CD4-positive, alpha-beta T cell treated with Interferon gamma for 1 hour (primary cell): ENCODE measurements at places on chromosomes 1 and 21.

- no peak for DNase-seq
These were observed 16.0 kb downstream of the DNAJC16 start for GRCh38 chr1:15542388-15543250.

- no peak for DNase-seq
These were observed 96.6 kb downstream of the DISC1 start for GRCh38 chr1:231723146-231723545.

DNA sequence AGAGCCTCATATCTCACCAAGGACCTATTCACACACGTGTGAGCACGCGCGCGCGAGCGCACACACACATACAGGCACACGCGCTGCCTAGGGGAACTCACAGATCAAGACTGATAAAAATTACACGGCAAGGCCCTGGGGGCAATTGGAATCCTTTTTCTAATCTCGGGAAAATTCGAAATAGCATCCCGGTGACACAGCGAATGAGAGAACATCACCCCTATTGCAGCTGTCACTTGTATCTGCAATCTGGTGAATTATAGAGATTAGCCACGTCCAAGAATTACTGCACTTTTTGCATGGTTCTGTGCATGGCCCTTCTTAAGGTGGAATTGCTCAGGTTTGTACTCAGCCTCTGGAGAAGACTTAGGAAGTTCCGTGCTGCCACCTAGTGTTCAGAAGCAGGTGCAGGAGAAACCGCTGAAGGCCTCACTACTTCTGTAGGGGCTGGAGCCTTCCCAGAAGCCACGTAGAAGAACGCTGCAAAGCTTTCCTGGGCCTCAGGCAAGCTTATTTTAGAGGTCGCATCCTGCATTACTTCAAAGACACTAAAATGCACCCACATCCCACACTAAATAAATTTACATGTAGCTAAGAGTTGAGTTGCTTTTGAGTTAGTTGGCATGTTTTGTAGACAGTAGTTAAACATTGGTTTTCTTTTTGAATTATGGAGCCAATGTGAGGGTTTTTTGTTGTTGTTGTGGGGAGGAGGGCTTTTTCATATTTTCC, 229.2 kb upstream of the CAMK1G start:
- peak; percentile 22 for DNase-seq

DNA sequence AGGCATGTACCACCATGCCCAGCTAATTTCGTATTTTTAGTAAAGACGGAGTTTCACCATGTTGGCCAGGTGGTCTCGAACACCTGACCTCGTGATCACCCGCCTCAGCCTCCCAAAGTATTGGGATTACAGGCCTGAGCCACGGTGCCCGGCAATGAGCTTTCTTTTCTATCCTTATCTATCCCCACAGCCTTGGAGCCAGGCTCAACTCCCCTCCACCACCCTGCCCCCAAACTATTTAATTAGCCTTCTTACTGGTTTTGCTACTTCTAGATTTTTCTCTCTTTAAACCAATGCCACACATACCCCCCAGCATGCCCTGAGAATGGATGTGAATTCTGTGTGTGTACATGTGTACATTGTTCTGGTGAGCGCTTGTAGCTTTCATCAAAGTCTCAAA, 5.7 kb upstream of the VANGL2 start:
- no peak for DNase-seq

DNA sequence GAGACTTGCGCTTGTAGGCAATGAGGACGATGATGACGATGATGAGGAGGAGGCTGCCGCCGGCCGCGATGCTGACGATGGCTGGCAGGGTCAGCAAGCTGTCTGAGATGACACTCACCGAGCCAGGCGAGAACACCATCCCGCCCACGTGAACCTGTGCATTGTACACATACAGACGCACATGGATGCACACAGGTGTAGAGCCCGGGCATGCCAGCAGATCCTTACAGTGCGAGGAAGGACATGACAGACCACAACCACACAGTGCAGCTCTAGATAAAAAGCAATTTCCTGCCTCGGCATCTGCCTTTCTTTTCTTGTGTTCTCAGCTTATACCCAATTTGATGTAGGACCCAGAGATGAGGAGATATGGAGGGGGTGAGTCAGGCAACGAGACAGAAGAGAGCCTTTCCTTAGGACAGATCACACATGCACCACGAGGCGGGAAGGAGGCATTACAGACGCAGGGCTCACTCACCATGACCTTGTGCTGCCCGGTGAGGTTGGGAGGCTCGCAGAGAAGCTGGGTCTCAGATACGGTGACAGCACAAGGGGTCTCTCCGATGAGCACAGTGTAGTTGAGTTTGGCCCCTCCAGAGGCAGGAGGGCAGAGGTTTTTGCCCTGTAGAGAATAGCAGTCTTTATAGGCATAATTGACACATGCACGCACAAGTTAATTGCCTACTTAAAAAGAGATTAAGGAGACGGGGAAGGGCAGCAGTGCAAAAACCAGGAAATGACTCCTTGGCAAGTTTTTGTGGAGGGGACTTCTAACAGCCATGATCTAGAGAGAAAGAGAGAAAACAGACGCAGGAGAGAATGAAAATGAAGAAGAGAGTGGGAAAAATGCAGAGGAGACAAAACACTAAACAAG, 133.9 kb upstream of the CD34 start:
- no peak for DNase-seq

DNA sequence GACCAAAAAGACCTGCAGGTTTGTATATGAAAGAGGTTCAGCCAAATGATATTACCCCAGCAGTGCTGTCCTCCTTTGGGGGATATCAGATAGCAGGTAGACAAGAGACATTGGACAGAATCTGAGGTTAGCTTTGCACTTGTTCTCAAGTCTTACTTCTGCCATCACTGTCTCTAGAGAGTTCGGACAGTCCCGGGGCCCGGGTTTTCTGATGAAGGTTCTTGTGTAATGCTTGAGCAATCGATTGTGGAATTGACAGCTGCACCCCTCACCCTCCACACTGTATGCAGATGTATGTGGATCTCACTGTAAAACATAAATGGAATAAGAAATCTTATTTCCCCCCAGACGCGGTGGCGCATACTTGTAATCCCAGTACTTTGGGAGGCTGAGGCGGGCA, 56.2 kb upstream of the MORC3 start:
- no peak for DNase-seq

DNA sequence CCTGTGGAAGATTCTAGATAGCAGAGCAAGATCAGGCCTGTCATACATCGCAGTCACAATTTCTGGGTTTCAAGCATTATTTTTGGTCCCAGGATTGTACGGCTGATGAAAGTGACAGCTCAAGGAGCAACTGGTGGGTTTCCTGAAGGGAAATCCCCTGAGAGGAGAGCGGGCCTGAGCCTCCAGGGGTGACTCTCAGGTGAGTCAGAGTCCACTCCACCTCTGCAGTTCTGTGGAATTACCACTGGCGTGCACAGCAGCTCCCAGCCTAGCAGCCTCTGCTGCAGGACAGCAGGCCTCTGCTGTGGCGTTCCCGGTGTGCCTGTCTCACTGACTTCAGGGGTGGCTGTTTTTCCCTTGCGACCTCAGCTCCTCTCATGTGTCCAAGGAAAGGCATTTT, 24.4 kb downstream of the SLC66A1 start:
- no peak for DNase-seq

- DNase-seq: no peak
These were observed 473.5 kb downstream of the PTPRU start for GRCh38 chr1:29709704-29710280.

GRCh38 chr1:159468321-159468720, 28.8 kb downstream of the OR10J1 start:
- DNase-seq: no peak

- no peak for DNase-seq
These were observed at the start of gene C1orf116 for GRCh38 chr1:207032528-207033017. TSS of gene C1orf116 (minus strand) at chr1:207032756. CDS start at chr1:207027598, 5,158 bp downstream.

DNA sequence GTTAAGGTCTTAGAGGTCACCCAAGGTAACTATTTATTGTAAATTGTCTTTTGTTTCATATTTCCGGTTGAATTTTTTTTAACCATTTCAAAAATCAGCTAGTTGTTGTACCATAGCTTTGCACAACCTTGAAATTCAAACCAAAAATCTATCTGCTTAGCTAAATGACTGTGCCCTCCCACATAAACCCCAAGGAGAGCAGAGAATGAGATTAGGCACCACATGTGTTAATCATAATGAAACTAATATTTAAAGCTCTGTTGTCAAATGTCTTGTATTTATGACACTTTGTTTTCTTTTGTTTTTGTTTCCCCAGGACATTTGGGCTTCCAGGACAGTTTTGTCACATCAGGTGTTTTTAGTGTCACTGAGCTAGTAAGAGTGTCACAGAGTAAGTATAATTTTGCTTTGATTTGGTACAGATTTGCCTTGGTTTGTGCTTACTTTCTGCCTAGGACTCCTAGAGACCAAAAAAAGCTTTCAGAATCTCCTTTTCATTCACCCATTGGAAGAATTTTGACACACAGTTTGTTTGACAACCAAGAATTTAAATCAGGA, 249.9 kb downstream of the NFIA start:
- DNase-seq: no peak

- DNase-seq: peak; percentile 41
These were observed 33.3 kb upstream of the FAM3B start for GRCh38 chr21:41283211-41283818.

- DNase-seq: no peak
These were observed 38.2 kb downstream of the GLIS1 start for GRCh38 chr1:53700776-53701175.

DNA sequence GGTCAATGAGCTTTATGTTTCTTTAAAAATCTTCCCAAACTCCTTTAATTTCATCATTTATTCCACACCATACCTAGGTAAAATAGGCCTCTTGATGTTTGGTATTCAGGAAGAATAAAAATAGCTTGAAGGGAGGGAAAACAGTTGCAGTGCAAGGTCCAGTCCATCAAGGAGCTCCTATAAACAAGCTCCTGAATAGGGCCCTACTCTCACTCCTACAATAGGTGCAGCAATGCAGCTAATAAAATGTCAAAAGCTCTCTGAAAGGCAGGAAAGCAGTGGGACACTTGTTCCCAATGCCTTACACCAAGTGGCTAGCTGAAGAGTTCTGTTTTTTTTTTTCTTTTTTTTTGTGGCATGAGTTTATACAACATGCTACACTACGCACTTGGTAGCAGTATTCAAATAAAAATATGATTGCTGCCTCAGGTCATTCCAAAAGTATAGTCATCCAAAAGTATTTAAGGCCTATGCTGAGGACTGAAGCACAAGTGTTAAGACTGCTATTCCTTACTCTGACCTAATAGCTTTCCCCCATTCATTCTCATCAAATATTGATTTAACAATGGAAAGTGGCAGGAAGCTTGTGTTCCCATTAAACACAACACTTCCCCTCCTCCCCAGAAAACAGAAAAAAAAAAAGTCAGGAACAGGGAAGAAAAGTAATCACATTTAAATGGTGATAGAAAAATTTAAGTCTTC, 9.8 kb downstream of the TEX38 start:
- DNase-seq: no peak

- DNase-seq: no peak
These were observed 12.6 kb upstream of the OR6N2 start for GRCh38 chr1:158793604-158794003.

GRCh38 chr1:4044967-4045366, 144.9 kb upstream of the C1orf174 start:
- DNase-seq: peak; percentile 50

DNA sequence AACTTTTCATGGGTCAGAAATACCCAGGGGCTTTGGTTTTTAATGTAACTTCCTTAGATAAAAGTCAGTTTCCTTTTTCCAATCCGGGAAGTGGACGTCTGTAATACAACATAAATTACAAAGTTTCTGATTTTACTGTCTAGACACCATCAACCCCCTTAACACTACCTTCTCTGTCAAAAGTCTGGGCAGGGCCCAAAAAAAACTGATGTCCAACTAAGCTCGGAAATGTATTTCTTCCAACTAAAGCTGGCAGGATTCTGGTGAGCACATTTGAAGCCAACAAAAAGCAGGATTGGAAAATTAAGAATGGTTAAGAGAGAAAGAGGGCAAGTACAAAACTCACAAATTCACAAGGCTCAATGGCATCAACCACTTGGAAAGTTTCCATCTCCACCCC, 24.3 kb downstream of the DDAH1 start:
- no peak for DNase-seq

GRCh38 chr1:71490432-71490831, 409.6 kb upstream of the ZRANB2 start:
- DNase-seq: no peak

- DNase-seq: no peak
These were observed 19.2 kb upstream of the BACE2 start for GRCh38 chr21:41148798-41149197.

DNA sequence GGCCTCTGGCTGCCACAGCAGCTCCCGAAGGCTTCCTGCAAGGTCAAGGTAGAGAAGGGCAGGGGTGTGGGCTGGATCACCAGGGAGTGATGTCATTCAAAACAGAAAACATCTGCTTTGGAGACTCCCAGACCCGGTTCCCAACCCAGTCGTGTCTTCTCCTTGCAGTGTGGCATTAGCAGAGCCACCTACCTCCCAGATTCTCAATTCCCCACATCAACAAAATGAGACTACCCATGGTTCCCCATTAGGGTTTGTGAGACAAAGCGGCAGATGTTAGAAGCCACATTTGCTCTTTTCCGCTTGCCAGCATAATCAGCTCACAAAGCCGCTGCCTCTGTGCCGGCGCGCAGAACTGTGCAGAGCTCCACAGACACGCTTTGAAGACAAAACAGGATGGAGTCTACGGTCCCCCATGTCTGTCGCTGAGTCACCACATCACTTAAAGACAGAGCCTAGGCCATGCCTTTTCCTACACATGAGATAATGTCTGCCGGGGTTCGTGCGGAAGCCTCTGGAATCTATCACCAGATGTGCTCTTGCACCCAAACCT, 12.5 kb downstream of the KIF17 start:
- no peak for DNase-seq

GRCh38 chr21:16028142-16028541, 298.4 kb downstream of the USP25 start:
- no peak for DNase-seq

- no peak for DNase-seq
These were observed 93.6 kb downstream of the PKN2 start for GRCh38 chr1:88777604-88778149.

DNA sequence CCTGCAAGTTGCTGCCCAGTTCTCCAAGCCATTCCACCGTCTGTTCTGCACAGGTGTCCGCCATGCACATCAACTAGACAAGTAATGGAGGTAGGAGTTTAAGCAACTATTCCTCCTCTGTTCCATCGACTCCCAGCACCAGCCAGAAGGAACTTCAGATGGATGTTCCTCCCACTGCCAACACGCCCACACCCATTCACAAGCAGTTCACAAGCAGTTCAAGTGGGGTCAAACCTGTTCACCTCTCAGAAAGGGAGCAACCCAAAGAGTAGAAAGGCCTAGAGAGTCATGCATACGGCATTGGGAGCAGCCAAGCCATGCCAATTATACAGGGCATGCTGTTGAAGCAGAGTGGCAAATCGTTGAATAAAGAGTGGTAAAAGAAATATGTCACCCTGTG, 4.3 kb upstream of the TDRD5 start:
- no peak for DNase-seq

DNA sequence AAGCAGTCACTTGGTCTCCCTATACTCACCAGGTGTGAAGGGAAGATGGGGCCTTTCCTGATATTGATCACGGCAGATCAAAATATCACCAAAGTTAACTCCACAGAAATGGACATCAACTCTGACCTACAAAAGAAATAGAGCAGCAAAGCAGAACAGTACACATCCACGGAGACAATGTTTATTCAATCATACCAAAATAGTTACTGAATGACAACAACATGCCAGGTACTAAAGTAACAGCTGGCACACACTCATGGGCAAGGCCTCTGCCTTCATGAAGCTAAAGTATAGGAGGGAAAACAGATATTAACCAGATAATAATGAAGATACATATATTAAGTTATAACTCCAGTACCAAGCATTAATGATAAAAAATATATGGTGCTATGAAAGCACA, 59.2 kb upstream of the RASAL2 start:
- no peak for DNase-seq

- no peak for DNase-seq
These were observed 92.0 kb downstream of the CRB1 start for GRCh38 chr1:197360068-197360467.
